IPS-NIHi11 (cell line): ENCODE measurements at places on chromosomes 1 and 21.

GRCh38 chr1:106843518-106843917 is 213.0 kb upstream of the PRMT6 start:
- DNase-seq = no peak

GRCh38 chr1:196723325-196724185 is 51.1 kb upstream of the CFHR3 start:
- peak; percentile 72 for DNase-seq

- no peak for DNase-seq
Observed at GRCh38 chr1:73886716-73887115, 311.3 kb downstream of the LRRIQ3 start.

DNA sequence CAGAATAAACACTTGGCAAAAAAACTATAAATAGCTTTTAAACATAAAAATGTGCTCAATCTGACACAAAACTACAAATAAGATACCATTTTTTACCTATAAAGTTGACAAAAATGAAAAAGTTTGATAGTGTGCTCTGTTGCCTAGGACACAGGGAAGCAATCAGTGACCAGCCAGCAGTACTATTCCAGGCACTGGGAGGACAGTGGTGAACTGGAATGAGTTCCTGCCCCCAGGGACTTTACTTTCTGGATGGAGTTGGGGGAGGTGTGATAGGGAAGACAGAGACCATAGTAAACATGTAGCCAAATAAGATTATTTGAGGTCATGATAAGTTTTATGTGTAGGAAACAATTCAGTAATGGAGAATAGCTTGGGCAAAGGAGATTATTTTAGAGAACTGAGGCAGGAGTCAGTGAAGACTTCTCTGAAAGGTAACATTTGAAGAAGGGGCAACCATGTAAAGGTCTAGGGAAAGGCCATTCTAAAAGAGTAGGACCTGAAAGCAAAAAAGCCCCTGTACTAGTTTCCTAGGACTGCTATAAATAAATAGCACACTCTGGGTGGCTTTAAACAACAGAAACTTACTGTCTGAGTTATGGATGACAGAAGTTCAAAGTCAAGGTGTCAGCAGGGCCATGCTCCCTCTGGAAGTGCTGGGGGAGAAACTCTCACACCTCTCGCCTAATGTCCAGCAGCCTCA is 42.0 kb downstream of the EEIG2 start:
- no peak for DNase-seq

GRCh38 chr1:241266121-241266520 is 90.9 kb downstream of the RGS7 start:
- no peak for DNase-seq

DNA sequence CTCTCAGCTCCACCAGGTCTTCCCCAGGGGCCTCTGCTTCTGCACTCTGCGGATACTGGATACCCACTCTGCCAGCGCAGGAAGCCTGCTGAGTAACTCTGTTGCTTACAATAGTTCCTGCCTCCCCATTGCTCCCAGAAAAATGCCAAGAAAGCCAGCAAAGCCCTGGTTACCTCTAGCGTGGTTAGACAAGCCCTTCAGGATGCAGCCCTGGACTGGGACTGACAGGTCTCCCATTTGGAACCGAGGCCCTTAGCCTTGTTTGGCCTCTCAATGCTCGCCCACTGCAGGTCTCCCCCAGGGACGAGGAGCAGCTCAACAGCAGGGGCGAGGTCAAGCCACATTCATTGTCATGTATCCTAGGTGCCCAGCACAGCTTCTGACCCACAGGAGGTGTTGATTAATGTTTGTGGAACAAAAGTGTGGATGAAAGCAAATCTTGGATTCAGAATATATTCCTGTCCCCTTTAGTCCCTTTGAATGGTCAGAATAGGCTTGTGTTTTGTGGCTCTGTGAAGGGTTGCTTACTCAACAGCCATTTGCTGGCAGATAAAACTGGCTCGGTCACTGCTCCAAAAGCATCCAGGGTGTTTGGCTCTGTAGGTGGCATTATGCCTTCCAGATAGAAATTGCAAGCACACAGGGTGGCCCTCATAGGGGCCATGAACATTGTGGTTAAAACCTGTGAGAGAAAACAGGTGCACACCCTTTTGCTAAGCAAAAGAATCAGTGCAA is 58.9 kb downstream of the C1orf198 start:
- DNase-seq = no peak

DNA sequence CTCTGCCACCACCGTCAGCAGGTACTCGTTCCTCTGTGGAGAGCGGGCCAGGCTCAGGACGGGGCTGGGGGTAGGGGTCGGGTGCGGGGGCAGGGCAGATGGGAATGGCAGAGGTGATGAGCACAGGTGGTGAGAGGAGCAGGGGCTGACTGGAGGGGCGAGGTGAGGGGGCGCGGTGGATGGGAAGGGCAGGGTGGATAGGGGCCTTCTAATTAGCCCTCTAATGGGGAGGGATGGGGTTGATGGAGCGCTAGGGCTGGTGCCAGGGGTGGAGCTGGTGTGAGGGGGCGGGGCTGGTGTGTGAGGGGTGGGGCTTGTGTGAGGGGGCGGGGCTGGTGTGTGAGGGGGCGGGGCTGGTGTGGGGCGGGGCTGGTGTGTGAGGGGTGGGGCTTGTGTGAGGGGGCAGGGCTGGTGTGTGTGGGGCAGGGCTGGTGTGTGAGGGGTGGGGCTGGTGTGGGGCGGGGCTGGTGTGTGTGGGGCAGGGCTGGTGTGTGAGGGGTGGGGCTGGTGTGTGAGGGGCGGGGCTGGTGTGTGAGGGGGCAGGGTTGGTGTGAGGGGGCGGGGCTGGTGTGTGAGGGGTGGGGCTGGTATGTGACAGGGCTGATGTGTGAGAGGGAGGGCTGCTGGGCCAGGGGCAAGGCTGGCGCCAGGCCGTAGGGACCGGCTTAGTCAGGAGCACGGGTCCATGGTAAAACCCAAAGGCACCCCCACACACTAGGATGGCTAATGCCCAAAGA is 5.9 kb downstream of the KRTAP10-1 start:
- DNase-seq = peak; percentile 79

DNA sequence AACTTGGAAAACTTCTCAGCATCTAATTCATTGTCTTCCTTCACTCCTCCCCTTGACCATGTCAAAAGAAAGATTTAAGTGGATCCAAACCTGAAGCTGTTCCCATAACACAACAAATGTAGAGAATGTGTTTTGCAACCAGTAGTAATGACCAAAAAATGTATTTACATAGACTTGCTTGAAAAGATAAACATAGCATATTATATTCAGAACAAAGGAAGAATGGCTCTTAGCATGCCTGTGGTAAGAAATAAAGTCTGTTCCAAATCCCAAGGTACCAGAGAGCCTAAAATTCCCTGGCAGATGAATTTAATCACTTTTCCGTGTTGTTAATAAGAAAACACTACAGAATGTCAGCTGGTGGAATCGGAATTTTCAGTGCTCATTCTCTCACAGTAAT is 36.8 kb downstream of the FMO3 start:
- no peak for DNase-seq

DNA sequence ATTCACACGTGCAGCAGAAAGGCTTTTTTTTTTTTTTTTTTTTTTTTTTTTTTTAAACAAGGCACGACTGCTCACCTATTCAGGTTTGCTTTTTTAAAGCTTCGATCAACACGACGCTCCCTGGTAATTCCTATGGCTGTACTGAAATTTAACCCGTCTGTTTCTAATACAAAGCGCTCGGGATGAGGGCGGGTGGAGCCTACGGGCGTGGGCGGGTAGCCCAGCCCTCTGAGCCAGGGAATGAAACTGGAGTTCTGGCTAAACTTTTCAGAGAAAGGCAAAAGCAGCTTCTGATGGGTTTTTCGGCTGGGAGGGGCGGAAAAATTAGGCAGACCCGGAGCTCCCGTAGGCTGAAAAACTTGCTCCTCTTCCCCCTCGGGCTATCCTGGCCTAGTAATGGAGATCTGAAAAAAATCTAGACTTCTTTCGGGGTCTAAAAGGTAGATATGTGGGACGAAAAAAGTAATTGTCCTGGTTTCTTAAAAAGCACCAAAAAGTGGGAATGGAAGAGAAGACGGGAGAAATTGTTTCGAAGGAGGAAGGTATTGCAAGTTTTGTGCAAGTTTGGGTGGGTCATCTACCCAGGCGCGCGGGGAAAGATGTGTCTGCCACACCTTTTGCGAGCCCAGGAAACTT is 7.4 kb downstream of the NR5A2 start:
- DNase-seq = peak; percentile 63

DNA sequence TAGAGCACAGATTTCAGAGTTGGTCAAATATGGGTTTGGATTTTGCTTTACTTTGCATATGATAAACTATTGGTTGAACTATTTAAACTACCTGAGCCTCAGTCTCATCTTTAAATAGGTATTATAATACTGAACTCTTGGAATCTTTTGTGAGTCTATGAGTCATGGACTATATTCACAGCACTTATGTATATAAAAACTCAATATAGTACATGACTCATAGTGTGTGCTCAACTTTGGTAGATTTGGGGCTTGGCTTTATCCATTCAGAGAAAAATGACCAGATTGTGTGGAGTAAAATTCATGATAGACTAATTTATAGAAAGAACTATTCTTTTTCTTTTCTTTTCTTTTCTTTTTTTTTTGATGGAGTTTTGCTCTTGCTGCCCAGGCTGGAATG is 28.7 kb downstream of the FCRL3 start:
- no peak for DNase-seq

DNA sequence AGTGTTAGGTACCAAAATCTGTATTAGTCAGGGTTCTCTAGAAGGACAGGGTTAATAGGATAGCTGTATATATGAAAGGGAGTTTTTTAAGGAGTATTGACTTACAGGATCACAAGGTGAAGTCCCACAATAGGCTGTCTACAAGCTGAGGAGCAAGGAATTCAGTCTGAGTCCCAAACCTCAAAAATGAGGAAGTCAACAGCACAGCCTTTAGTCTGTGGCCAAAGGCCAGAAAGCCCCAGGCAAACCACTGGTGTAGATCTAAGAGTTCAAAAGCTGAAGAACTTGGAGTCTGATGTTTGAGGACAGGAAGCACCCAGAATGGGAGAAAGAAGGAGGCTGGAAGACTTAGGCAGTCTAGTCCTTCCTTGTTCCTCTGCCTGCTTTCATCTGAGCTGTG is 487.5 kb upstream of the CHRM3 start:
- DNase-seq = no peak

DNA sequence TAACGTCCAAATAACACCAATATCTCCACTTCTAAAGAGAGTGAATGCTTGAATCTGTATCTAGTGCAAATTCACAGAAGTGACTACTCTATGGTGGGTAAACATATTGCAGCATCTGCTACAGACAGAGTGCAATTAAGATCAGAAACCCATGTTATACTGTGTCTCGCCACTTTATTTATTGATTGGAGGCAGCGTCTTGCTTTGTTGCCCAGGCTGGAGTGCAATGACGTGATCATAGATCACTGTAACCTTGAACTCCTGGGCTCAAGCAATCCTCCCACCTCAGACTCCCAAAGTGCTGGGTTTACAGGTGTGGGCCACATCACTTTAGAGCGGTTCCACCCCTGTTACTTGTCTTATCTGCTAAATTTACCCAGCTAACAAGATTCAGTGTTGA is 57.0 kb downstream of the HLCS start:
- no peak for DNase-seq

GRCh38 chr1:234186037-234186688 is 187.1 kb upstream of the COA6 start:
- DNase-seq = no peak

GRCh38 chr1:175331891-175332290 is 139.3 kb upstream of the KIAA0040 start:
- no peak for DNase-seq

- DNase-seq = no peak
Observed at GRCh38 chr21:34793471-34793870, 124.7 kb downstream of the CLIC6 start.

DNA sequence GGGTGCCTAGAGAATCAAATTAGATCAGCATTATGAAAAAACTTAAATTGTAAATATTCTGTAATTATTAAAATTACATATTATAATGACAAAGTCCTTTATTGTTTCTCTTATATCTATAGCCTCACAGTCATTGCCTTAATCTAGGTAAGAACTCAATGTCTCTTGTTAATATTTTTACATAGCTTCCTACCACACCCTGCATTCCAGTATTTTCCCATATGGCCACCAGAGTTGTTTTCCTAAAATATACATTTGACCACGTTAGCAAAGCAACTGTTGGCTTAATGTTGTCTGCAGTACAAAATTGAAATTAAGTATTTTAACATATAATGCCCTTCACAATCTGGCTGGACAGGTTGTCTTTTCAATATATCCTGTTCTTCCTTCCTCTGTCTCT is 230.3 kb downstream of the DNAH14 start:
- no peak for DNase-seq

GRCh38 chr1:36822648-36823047 is 211.7 kb downstream of the GRIK3 start:
- DNase-seq = no peak

- DNase-seq = no peak
Observed at GRCh38 chr1:20949871-20950590, 162.9 kb upstream of the HP1BP3 start.

GRCh38 chr1:101238031-101238628 is 1.3 kb downstream of the S1PR1 start:
- DNase-seq = no peak

DNA sequence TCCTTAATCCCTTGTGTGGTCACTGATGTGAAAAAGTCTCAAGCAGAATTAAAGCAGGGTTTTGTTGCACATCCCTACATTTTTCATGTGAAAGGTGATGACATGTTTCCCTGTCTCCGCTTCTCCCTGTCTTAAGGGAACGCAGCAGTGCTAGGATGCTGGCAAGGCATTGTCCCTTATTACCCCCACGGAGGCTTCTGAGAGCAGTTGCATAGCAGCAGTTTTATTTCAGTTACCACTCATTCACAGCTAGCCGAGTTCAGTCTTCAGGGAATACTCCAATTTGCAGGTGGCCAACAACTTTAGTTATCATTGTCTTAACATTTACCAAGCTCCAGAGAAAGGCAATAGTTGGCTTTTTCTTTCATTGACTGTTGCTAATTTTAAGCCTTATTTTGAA is 89.1 kb downstream of the CLEC20A start:
- peak; percentile 26 for DNase-seq

GRCh38 chr21:39085843-39086405 is 97.3 kb downstream of the PSMG1 start:
- DNase-seq = no peak

DNA sequence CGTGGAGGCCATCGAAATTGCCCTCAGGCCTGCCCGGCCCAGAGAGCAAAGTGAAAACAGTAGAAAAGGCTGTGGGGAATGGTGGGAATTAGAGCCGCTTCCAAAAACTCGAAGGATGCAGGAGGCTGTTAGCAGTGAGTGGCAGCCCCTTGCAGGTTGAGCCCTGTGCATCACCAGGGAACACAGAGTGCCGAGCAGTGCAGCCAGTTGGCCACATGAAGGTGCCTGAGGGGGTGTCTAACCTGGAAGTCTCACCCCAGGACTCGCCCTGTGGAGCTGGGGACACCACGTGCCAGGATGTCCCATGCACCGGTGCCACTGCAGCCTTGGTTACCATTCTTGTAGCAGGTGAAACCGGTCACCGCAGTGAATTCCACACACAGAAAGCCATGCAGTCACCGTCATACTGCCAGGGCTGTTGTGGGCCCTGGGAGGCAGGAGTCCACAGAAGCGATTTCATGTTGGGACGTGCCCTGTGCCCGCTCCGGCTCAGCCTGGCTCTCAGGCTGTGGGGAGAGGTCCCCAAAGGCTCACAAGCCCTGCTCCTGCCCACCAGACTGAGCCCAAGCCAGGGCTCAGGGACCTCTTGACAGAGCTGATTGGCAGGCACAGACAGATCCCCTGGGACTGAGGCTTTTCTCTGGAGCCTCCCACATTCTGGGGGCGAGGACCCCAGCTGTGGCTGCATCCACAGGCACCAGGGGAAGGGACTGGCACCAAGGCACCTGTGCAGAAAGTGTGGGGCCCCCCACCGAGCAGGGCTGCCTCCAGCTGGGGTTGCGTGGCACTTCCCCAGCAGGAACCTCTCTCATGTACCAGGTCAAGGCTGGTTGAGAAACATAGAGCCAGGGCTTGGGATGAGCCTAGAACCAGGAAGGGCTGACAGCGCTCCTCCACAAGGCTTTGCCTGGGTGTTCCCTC is 16.7 kb upstream of the ACTRT2 start:
- no peak for DNase-seq
